ENCODE measurements at places on chromosomes 16 and 17.
A peak's percentile ranks its signal among the peaks of the same experiment; 100 is the strongest.

GRCh38 chr16:13545271-13545670, 374.7 kb upstream of the ERCC4 start:
- DNase-seq = no peak

- peak; percentile 31 for DNase-seq
Measured at GRCh38 chr17:40307740-40308239, 1.2 kb upstream of the RARA start.

- peak; percentile 98 for DNase-seq
Measured at GRCh38 chr17:59829217-59830006, 63.3 kb downstream of the TUBD1 start.

GRCh38 chr16:15046692-15047376, 9.0 kb downstream of the NTAN1 start:
- no peak for DNase-seq

GRCh38 chr16:50153596-50154419, 702 bp downstream of the TENT4B start:
- DNase-seq = no peak

- DNase-seq = no peak
Measured at GRCh38 chr17:40456396-40456951, 13.2 kb downstream of the IGFBP4 start.

GRCh38 chr17:30947796-30948195, 23.0 kb upstream of the RNF135 start:
- DNase-seq = no peak

DNA sequence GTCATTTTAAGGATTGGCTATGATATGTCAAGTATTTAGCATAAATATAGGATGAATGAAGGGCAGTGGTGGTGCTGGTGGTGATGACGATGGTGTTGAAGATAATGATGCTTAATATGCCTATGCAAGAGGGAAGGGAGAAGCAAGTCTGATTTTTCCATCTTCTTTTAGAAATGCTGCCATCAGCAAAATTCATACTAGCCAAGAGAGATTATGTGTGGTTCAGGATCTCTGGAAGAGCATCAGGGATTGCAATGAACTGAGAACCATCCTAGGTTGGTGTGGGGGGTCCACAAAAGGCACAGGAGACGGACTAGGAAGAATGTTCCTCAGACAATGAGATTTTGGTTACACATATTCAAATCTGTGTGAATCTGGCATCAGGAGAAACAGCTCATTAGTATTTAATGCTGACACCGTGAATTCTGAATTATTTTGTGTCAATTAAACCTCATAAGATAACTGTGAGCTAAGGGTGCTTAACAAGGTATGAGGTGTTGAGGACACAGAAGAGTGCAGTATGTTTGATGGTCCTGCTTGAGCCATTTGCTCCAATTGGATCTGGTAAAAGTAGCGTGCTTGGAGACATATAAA, 1120.8 kb upstream of the GOT2 start:
- no peak for DNase-seq

GRCh38 chr17:7710301-7710700, 5.3 kb downstream of the EFNB3 start:
- DNase-seq = no peak

- no peak for DNase-seq
Measured at GRCh38 chr16:50059111-50059510, 6.7 kb upstream of the HEATR3 start.

DNA sequence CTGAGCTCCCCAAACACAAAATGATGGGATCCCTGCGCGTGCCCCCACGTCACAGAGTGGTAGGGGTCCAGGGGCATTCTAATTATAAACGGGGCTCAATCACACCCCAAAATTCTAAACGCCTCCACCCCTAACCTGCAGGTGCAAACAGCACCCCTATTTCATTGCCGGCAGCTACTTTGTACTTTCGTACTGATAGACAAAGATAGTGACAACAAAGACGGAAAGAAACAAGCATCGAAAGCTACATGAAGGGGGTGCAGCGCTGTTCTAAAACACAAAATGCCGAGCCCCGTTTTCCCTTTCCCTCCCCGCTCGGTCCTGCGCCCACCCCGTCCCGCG, 13.9 kb downstream of the MIS12 start:
- DNase-seq = no peak

DNA sequence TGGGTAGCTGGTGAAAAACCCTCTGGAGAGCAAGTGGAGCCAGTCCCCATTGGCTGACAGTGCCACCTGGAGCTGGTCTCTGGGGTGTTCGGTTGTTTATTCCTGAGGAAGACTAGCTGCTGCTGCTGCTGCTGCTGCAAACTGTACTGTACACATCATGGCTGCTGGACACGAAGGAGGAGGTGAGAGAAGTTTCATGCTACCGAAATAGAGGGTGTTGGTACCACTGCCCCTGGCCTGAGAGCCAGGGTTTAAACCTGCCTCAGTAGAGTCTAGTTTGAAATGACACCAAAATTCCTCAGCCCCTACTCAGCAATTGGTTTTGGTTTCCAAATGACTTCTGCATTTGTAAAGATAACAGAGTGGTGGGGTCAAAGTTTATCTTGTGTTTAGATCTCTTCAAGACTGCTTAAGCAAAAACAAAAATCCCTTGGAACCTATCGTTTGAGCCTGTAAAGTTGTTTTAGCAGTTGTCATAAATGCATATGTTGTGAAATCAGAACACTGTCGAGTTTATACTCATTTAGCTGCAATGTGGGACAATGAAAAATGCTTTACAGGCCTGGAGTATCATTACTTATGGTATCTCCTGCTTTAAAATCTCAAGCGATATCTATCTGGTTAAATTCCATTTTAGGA, 40.8 kb downstream of the CYB5B start:
- DNase-seq = peak; percentile 24

DNA sequence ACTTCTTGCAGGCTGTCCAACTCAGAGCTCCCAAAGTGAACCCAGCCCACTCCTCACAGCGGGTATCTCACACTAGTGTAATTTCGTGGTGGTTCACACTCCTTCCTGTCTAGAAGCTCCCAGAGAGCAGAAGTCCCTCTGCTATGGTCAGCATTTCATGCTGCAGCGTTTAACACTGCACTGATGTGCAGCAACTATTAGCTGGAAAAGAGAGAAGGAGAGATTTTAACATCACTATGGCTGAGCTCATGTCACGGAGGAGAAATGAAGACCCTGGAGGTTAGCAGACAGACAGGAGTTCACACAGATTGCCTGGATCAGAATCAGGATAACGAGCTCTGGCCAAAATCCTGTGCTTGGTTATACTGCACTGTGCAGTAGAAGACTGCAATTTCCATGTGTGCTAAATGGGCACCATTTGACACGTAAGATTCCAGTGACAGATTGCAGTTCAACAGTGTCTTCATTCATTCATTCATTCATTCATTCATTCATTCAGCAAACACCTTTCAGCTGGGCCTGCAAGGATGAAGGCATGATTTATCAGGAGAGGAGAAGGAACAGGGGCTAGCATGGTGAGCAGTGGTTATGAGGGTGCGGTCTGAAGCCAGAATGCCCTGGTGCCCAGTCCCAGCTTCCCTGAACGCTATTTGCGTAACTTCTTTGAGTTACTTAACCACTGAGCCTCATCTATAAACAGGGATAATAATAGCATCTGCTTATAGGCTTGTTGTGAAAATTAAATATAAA, 5.3 kb upstream of the CCL1 start:
- DNase-seq = no peak

- no peak for DNase-seq
Measured at GRCh38 chr16:51268237-51268636, 117.2 kb upstream of the SALL1 start.

DNA sequence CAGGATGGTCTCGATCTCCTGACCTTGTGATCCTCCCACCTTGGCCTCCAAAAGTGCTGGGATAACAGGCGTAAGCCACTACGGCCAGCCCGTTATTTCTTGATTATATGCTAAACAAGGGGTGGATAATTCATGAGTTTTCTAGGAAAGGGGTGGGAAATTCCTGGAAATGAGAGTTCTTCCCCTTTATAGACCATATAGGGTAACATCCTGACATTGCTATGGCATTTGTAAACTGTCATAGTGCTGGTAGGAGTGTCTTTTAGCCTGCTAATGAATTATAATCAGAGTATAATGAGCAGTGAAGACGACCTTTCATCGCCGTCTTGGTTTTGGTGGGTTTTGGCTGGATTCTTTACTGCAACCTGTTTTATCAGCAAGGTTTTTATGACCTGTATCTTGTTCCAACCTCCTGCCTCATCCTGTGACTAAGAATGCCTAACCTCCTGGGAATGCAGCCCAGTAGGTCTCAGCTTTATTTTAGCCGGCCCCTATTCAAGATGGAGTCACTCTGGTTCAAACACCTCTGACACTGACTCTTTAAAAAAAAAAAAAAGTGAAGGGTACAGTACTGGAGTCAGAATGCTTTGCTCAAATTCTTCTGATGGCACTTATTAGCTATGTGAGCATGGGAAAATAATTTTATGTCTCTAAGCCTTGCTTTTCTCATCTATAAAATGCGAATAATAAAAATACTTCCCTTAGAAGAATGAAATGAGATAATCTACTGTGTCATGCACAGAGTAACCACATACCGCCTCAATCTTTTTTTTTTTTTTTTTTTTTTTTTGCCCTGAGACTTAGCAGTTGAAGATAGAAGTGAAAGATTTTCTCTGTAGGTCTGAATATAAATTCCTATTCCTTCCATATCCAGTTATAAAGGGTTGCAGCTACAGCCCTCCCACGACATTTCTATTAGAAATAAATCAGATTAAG, 5.1 kb upstream of the CALCOCO2 start:
- peak; percentile 48 for DNase-seq

DNA sequence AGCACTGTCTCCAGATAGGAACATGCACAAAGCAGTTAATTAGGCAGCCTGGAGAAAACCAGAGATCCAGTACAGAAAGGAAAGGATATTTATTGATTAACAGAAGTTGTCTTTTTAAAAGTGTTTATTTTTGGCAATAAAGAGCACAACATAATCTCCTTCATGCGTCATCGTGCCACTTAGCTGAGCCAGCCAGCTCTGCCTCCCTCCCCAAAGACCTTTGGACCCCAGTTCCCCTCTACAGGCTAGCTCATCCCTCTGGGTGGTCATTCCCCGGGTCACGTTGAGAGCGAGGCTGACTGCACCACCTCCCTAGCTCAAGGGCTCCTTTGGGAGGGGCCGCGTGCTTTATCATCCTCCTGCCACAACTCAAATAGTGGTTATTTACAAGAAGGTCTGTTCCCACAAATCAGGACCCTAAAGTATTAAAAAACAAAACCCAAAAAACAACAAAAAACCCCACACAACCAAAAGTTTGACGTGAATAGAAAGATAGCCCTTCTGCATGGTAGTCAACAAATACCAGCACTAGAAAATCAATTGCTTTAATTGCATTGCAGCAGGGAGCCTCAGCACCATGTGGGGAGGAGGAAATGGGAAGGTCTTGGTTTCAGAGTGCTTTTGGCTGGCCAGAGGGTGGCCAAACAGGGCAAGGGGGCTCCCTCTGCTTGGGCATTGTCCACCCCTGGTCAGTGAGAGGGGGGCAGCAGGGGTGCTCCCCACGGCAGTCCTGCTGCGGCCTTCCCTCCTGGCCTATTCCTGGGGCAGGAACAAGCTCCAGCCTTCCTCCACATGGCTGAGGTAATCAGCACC, 9.6 kb downstream of the POLR2C start:
- no peak for DNase-seq

- peak; percentile 70 for DNase-seq
Measured at GRCh38 chr16:57266531-57267260, 17.8 kb downstream of the PLLP start.

GRCh38 chr17:1190751-1191331, 11.1 kb upstream of the ABR start:
- no peak for DNase-seq

DNA sequence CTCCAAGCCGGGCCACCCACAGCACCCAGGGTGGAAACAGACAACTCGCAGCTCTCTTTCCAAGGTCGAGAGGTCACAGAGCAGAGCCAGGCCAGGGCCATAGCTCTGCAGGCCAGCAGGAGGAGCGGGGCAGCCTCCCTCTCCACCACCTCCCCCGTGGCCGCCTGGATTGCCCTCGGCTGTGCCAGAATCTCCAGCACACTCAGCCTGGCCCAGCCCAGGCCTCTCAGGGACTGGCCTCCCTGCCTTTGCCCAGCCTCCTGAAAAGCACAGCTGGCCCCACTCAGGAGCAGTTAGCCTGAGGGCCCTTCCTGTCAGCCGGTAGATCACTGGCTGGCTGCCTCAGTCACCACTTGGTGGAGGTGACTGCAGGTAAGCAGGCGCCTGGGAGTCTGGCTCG, 85.8 kb upstream of the SEC14L1 start:
- DNase-seq = no peak

- DNase-seq = no peak
Measured at GRCh38 chr16:66850115-66850815, 6.1 kb downstream of the CA7 start.

GRCh38 chr16:70304892-70305448, 6.0 kb downstream of the DDX19B start:
- DNase-seq = no peak

- DNase-seq = no peak
Measured at GRCh38 chr16:67506468-67506867, 22.2 kb upstream of the RIPOR1 start.

GRCh38 chr17:4559139-4559791, 1.1 kb downstream of the GGT6 start:
- DNase-seq = no peak

DNA sequence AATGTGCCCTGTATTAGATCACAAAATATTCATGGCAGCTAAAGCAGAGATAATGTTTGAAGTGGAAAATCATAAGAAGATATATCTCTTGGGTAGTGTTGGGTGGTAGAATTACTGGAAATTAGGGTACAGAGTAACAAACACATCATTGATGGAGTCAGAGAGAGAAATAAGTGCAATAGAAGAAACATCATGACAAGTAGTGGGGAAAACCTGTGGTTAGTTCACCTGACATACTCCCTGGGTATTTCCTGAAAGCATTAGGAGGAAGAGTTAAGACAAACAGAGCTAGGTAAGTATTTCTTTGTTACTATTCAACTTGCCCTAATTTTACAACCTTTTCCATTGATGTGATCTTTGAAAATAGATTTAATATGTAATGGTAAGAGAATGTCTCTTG, 691.9 kb upstream of the SOX9 start:
- no peak for DNase-seq

DNA sequence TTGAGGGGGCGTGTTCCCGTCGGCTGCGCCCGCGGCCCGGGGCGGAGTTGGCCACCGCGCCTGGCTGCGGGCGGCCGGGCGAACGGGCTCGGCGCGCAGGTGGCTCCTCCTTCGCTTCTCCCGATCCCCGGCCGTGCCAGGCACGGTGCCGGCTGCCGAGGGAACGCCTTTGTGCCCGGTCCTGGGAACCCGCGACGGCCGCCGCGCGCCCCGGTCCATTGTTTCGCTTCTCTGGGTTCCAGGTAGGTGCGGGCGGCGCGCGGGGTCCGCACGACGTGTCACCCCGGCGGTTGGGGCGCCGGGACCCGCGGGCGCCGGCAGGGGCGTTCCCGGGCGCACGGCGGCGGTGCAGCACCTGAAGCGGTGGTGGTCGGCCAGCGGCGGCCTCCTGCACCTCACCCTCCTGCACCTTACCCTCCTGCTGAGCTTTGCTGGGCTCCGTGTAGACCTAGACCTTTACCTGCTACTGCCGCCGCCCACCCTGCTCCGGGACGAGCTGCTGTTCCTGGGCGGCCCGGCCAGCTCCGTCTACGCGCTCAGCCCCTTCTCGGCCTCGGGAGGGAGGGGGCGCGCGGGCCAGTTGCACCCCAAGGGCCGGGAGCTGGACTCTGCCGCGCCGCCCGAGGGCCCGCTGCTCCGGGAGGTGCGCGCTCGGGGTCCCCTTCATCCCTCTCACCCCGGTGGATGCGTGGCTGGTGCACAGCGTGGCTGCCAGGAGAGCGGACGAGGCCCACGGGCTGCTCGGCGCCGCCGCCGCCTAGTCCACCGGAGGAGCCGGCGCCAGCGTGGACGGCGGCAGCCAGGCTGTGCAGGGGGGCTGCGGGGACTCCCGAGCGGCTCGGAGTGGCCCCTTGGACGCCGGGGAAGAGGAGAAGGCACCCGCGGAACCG, 99.9 kb downstream of the EFCAB13 start:
- peak; percentile 11 for DNase-seq

Measured in hematopoietic multipotent progenitor cell treated with erythropoietin and hydrocortisone succinate and interleukin-3 and kit ligand, for 8 days (in vitro differentiated cells).